NCI-H774 (cell line): ENCODE measurements at places on chromosomes 6 and 20.

- DNase-seq = no peak
These were observed 714 bp upstream of the RTEL1 start for GRCh38 chr20:63657260-63657936.

- DNase-seq = no peak
These were observed 87.7 kb downstream of the HIVEP2 start for GRCh38 chr6:142857233-142857761.

DNA sequence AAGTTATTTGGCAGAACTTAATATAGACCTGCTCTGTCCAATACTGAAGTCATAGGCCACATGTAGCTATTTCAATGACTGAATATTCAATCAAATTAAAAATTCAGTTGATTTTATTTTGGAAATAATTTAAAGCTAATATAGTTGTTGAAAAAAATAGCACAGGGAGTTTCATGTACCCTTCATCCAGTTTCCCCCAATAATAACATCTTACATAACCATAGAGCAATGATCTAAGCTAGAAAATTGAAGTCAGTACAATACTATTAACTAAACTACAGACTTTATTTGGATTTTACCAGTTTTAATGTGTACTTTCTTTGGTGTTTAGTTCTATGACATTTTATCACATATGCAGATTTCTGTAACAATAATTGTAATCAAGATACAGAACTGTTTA, 212.2 kb upstream of the HDDC2 start:
- DNase-seq = no peak

GRCh38 chr6:125888989-125889656, 67.4 kb upstream of the HINT3 start:
- no peak for DNase-seq

- no peak for DNase-seq
These were observed 28.6 kb downstream of the DDX27 start for GRCh38 chr20:49247792-49248191.

GRCh38 chr6:130961148-130961547, 101.9 kb downstream of the EPB41L2 start:
- DNase-seq = no peak

GRCh38 chr20:39897781-39898466, 791.1 kb downstream of the MAFB start:
- DNase-seq = no peak

- no peak for DNase-seq
These were observed 20.7 kb downstream of the FOXO3 start for GRCh38 chr6:108581237-108581931.

GRCh38 chr6:169904051-169904922, 152.9 kb downstream of the ERMARD start:
- no peak for DNase-seq

DNA sequence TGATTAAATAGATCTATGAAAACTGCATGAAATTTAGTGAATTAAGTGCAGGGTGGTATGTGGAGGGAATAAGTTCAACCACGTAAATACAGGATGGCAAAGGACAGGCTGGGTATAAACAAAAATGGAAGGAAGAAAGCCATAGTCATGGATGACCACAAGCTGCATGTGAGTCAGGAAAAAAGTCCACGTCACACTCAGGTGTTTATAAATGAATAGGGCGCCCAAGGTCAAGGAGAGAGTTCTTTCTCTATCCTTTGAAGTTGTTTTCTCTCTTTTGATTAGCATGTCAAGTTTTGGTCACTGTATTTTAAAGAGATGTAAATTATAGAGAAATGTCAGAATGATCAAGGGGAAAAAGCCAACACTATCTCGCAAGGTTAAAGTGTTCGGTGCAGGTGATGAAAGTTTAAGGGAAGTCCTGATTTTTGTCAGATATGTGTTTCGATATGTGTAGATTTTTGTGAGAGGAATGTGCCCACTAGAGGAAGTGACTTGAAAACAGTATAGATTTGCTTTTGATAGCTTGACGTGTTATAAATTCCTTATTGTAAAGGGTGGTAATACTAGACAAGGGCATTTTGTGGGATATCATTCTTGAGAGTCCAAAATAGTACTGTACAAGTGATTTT, 58.7 kb downstream of the MAP3K4 start:
- DNase-seq = no peak

DNA sequence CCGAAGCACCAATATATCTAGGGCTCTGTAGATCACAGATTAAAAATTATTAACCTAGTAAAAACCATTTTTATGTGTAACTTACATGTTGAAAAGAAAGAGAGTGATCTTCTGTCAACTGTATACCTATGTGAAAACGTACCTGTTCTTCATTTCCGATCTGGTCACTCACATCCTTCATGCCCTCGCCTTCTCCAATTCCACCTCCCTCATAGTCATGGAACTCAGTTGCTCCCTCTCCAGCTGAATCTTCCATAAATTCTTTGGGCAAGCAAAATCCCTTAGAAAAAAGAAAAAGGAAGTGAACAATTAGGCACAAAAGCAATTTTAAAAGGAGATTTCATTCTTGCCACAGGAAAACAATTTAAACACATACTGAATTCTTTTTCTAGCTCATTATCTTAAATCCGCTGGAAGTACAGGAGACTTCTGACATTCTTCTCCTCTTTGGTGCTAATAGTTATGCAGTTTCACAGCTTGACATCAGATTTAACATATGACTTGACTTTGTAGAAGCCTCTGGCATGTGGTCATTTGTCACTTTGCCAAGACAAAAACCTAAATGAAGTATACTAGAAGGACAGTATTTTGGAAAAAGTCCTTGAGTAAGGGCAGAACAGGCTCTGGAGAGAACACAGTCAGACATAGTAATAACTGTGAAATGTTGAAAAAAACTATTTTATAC, 29.5 kb upstream of the LYRM2 start:
- DNase-seq = no peak

DNA sequence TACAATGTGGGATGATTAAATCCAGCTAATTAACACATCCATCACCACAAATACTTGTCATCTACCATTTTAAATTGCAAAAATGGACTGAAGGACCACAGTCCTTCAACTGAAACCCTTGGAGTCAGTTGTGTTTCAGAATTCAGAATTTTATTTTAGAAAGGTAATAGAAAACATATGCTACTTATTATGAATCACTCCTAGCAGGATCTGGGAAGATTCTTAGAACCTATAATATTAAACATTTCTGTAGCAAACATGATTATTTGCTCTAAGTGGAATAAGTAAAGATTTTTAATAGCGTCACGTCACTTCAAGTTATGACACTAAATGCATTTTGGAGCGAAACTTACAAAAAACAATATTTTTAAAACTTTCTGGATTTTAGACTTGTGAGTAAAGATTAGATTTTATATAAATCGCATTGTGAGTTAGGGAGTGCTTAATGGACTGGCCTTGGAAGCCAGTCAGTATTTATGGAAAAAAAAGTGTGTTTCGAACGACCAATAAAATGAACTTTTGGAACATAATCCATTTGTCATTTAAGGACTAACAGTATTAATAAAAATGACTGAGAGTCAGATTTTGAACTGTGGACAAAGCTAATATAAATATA, 71.8 kb upstream of the PHACTR2 start:
- no peak for DNase-seq

DNA sequence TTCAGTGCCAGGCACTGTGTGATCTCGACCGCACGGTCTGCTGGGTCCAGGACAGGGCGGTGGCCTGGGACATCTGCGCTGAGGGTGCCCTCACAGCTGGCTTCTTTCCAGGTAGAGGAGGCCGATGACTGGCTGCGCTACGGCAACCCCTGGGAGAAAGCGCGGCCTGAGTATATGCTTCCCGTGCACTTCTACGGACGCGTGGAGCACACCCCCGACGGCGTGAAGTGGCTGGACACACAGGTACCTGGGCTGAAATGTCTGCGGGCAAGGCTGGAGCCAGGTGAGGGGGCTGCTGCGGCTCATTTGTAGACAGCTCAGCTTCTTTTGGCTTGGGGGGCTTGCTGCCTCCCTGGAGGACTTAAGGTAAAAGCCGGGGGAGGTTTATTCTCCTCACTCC, 26.6 kb downstream of the PYGB start:
- no peak for DNase-seq
